Articular chondrocyte of knee joint (primary cell): ENCODE measurements at places on chromosomes 11 and 22. TPM values are rescaled to one million over a fixed set of nuclear protein-coding genes. Genes with fewer than 3 reads are reported as not detected.

OR51L1 gene
- total RNA-seq, result not detected in 2 replicates

TRIM34 gene
- 12.3 and 15.6 TPM in 2 replicates for total RNA-seq

TMEM121B gene
- total RNA-seq, result 0.11 and 0.13 TPM in 2 replicates

CALCA gene
- 0.22 TPM in 1 of 2 replicates, not detected in the other for total RNA-seq

CSTF3 gene
- 26.3 and 30.1 TPM in 2 replicates for total RNA-seq

CCDC117 gene
- total RNA-seq, result 31.8 and 40.2 TPM in 2 replicates

TYMP gene
- total RNA-seq, result 50.7 and 69.0 TPM in 2 replicates

TENM4 gene
- total RNA-seq, result 0.13 and 3.7 TPM in 2 replicates

AIFM3 gene
- 0.52 and 0.54 TPM in 2 replicates for total RNA-seq

GNAZ gene
- total RNA-seq, result 3.0 and 4.3 TPM in 2 replicates

A4GALT gene
- 23.9 and 31.4 TPM in 2 replicates for total RNA-seq

INS gene
- total RNA-seq, result not detected in 2 replicates

DGAT2 gene
- 2.4 TPM in 2 replicates for total RNA-seq

ANO1 gene
- total RNA-seq, result 0.26 and 0.43 TPM in 2 replicates

EMSY gene
- total RNA-seq, result 26.0 and 28.4 TPM in 2 replicates

CST6 gene
- 3.0 and 7.6 TPM in 2 replicates for total RNA-seq

CATSPERZ gene
- total RNA-seq, result 0.13 TPM in 1 of 2 replicates, not detected in the other

OR6A2 gene
- total RNA-seq, result 0.52 and 0.76 TPM in 2 replicates

KRTAP5-7 gene
- total RNA-seq, result 0.13 and 0.22 TPM in 2 replicates

LAYN gene
- 61.5 and 62.7 TPM in 2 replicates for total RNA-seq

KRTAP5-10 gene
- total RNA-seq, result not detected in 2 replicates

C1QTNF6 gene
- total RNA-seq, result 7.6 and 8.2 TPM in 2 replicates

OR5D14 gene
- total RNA-seq, result not detected in 2 replicates

NNMT gene
- total RNA-seq, result 975 and 1,572 TPM in 2 replicates
